ENCODE measurements at places on chromosomes 1 and 21. TPM values are rescaled to one million over a fixed set of nuclear protein-coding genes. Genes with fewer than 3 reads are reported as not detected.

PLPPR5 gene
- 0.77 TPM for total RNA-seq

SLC1A7 gene
- total RNA-seq: not detected

GMEB1 gene
- total RNA-seq: 18.5 TPM

ZNF593OS gene
- not detected for total RNA-seq

C1orf94 gene
- not detected for total RNA-seq

PAQR6 gene
- total RNA-seq: 21.5 TPM

AK5 gene
- 4.0 TPM for total RNA-seq

AMY2B gene
- total RNA-seq: 6.0 TPM
